SK-N-SH treated with all-trans-retinoic acid at 6 μM for 48 hours (cell line): ENCODE measurements at places on chromosomes 2 and 18.
A peak's percentile ranks its signal among the peaks of the same experiment; 100 is the strongest.

DNA sequence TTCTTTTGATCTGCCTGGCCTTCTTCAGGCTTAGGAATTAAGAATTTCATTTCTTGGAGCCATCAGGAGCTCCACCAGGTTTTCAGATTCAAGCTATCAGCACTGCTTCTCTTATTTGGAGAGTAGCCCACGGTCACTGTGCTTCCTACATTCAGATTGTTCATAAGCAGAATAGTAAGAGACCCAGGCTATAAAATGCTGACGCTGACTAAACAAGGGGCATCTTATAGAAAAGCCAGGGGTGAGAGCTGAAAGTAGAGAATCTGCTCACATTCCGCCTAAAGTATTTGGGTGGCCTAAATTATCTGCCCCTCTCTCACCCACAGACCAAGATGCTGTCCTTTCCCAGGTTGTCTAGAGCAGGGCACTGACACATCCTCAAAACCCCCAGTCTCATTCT, 120.3 kb upstream of the SULT1C3 start:
- no peak for ATAC-seq

DNA sequence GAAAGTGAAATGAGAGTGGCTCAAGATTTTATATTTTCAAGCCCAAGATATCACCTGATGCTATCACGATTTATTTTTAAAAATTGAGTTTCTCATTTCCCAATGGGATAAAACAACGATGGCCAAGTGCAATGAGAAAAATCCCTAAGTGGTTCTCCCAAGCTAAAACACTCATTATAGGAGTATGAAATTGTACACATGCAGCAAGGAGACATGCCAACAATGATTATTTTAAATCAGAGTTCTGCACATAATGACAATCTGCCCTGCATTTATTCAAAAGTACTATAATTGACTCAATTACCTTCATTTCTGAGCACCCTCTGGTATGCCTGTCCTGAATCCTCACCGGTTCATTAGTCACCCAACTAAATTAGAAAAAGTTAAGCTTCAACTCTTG, 12.7 kb downstream of the CYTIP start:
- no peak for ATAC-seq

DNA sequence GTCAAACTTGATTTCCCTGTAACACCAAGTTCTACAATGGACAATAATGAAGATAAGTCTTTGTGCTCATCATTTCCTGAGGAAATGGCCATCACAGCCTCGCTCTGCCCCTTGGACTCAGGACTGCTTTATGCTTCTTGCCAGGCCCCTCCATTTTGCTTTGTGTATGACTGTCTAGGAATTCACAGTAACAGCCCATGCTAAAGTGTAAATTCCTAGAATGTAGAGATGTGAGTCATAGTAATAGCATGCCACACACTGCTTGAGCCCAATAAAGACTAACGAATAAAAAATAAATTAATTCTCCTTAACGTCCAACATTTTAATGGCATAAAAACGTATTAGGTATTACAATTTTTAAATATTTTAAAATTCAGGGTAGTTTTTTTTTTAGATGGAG, 226.5 kb downstream of the PID1 start:
- no peak for ATAC-seq

- ATAC-seq: no peak
These were observed 11.6 kb upstream of the PDIA6 start for GRCh38 chr2:10824191-10824590.

GRCh38 chr2:5175231-5175630, 517.0 kb upstream of the SOX11 start:
- ATAC-seq: no peak

DNA sequence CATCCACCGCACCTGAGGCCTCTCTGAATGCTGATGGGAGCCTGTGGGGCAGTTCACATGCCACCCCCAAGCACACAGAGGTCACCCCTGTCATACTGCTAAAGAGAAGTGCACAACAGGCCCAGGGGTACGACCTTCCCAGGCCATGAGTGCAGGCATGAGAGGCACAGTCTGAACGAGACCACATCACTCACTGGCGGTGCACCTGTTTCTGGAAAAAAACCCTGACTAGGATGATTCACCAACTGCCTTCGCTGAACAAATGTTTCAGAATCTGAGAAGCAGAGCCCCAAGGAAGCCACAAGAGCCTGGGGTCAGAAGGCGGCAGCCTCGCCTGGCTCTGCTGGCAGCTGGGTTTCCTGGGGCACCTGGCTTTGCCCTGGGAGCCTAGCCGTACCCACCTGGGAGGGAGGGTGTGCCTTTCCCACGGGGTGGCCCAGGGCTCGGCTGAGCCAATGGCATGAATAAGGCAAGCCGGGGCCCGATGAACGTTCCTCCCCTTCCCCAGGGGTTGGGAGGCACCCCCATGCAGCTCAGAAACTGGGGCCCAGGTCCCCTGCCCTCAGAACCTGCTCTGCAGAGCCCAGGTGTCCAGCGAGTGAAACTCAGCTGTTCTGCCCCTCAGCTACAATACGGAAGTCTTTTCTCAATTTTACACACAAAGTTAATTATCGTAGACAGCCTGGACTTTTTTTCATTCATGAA, 73.8 kb downstream of the HDAC4 start:
- no peak for ATAC-seq

- ATAC-seq: no peak
These were observed 197.9 kb upstream of the TWIST2 start for GRCh38 chr2:238649936-238650518.

DNA sequence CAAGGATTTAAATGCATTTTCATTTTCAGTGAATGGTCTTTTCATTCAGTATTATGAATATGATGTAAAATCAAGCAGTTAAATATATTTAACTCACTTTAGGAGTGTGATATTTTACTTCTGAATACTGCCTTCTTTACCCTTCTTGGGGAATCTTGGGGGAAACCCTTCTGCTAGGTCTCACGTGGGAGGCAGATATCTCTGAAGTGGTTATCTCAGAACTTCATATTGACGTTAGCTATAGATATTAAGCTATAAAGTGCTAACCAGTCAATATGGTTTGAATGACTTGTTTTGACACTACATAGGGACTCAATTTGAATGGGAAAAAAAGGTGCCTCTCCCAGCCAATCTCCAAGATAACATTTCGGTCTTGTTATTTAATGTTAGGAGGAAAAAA, 9.8 kb downstream of the REL start:
- no peak for ATAC-seq

GRCh38 chr2:135709992-135710391, 31.7 kb upstream of the UBXN4 start:
- peak; percentile 85 for ATAC-seq

DNA sequence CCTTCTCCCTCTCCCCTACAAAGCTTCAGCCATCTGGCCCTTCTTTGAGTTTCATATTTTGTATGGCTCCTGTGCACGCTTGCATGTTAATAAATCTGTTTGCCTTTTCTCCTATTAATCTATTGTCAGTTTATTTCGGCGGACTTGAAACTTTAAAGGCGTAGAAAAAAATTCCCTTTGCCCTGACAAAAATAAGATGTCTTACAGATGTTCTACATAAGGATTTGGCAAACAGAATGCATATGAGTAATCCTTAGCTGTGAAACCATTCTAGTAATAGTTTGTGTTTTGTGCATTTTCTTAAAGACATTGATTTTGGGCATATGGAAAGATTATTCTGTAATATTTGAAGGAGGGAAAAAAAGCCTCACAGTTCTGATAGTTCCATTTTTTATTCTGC, 15.0 kb upstream of the BMPR2 start:
- no peak for ATAC-seq

DNA sequence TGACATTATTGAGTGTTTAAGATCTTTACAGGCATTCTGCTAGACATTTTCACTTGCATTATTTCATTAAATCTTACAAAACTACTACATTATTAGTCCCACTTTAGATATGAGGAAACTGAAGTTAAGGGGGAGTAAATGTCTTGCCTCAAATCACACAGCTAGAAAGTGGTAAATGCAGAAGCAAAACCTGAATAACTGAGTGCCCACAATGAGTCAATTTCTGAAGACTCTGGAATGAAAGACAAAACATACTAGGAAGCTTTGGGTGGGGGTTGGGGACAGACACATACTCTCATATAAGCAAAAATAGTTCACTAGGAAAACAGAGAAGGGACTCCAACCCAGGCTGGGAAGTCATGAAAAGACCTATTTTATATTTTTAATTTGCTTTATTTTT, 214.4 kb upstream of the LRATD1 start:
- ATAC-seq: no peak

DNA sequence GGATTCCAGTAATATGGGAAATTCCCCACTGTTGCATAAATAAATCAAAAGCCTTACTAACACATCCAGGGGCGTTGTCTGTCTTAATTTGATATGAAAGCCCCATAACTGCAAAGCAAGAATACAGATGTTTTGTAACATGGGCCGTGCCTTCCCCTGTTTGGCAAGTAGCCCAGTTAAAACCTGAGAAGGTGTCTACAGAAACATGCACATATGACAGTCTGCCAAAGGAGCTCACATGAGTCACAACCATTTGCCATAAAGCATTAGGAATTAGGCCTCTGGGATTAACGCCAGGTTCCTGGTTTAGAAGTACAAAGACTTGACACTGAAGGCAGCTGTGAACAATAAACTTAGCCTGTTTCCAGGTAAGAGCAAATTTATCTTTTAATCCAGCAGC, 43.1 kb upstream of the LONRF2 start:
- ATAC-seq: peak; percentile 37; the same call in 1 of the 3 replicates

DNA sequence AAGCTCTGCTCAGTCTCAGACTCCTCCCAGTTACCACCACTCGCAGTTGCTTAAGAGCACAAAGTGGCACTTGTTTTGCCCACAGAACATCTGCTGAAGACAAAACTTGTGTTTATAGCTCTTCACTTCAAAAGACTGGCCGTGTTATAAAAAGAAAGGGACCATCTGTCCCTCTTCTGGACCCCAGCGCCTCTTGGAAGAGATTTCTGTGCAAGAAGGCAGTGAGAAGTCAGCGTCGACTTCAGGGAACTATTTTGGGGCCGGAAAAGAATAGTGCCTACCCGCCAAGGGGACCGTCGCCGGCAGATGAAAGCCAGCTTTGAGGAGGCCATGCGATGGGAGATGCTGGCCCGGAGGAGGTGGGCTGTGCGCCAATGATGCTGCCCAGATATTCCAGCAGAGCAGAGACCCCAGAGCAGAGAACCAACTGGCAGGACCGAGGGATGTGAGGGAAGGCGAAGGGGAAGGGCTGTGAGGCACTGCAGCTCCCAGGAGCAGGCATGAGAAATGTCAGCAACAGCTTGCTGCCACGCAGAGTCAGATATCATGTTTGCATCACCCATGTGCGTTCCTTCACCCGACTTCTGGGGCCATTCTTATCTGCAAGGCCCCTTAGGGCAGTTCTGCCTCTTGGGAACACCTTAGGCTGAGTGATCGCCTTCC, 270.9 kb downstream of the ATAD2B start:
- ATAC-seq: peak; percentile 10; the same call in 2 of the 3 replicates

GRCh38 chr2:163682695-163683094, 53.1 kb downstream of the FIGN start:
- ATAC-seq: no peak

DNA sequence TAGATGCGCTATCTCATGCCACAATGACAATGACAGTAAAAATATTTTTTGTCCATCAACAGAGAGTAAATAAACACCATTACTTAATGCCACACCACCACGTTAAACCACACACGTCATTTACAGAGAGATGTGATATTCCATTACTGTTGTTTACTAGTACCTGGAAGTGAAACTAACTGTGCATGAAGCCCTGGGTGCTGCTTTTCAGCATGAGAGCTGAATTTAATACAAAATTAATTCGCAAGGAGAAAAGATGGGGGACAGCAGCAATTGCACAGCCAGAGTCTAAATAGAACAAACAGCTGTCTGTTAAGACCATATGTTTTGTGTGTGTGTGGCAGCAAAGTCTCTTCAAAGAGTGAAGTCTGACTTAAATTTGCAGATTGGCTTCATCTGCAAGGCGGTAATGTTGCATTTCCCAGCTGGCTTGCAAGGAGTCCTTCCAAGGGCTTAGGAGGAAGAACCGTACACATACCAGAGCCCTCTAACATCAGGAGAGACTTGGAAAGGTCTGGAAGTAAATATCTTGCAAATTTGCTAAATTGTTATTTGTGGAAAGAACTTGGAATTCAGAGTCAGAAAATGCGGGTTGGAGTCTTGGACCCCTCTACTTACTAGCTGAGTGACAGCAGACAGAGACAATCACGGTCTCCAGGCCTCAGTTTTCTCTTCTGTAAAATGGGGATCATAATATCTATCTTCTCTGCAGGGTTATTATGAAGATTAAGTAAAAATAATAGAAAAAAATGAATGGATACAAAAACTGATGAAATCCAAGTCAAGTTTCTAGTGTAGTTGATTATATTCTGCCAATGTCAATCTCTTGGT, 127.6 kb downstream of the ALPK2 start:
- no peak for ATAC-seq

- ATAC-seq: peak; percentile 14
These were observed 15.7 kb downstream of the GPC1 start for GRCh38 chr2:240451108-240451611.

DNA sequence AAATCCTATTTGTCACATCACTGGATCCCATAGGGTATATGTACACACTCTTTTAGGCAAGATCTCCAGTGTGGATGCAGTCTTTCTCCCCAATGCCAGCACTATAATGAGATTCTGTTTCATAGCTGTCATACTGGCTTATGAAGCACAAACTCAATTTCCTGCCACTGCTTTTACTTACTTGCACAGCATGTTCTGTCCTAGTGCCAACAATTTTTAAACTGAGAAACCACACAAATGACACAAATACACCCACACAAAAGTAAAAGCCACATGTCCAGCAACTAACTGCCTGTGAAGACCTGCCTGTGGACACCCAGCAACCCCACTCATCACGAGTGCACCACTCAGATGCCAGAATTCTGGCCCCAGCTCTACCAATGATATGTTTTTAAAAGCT, 29.6 kb upstream of the RNU4ATAC start:
- ATAC-seq: peak; percentile 24; the same call in 2 of the 3 replicates

GRCh38 chr2:74461187-74462053, 3.2 kb downstream of the WBP1 start:
- ATAC-seq: no peak

GRCh38 chr2:16948053-16948452, 282.4 kb upstream of the CYRIA start:
- ATAC-seq: no peak

GRCh38 chr2:168079236-168079635, 168.2 kb downstream of the STK39 start:
- no peak for ATAC-seq

GRCh38 chr2:156004459-156004858, 328.1 kb downstream of the NR4A2 start:
- ATAC-seq: no peak

DNA sequence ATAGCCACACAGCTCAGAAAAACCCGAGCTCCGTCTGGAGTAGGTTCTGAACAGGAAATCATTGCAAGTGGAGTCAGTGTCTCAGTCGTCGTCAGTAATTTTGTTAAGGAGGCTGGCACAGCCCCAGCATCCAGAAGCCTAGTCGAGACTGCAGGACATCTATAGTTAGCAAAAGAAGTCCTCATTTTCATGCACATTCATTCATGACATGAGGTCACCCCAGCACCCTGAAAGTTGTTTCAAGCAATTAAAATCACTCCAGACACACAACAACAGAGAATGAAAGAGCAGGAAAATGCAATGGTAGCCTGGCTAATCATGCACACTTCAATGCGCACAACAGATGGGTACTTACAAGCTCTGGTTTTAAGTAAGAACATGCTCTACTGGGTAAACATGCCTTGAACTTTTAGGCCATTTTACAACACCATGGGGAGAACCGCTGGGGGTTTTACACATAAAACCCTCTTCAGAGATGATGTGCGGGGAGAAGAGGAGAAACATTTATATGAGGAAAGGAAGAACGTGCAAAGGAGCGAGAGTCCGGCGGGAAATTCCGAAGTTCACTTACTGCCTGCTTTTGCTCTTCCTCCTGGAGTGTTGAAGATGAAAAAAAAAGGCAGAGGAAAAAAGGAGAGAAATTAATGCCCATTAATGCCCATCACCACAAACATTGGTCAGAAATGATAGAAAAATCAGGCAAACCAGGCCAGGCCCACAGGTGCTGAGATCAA, 77.4 kb upstream of the DNMT3A start:
- no peak; the same call in 2 of the 3 replicates for ATAC-seq
